ENCODE measurements at places on chromosomes 7 and 10.

GRCh38 chr7:80624763-80625162 is 13.7 kb upstream of the CD36 start:
- no peak for DNase-seq

DNA sequence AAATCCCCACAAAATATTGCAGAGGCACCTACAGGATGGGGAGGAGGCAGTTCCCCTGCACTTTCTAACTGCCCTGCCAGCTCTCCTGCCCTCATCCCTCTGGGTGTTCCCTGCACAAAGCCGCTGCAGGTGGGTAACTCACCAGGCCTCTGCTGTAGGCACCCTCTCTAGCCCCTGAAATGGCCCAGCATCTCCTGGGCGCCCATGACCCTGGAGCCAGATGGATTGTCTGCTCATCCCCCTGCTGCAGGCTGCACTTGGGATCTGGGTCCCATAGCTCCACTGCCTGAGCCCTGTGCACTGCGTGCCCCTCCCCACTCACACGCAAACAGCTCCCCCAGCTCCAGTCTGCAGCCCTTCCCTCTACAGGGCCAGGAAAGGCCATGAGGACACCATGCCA is 130.9 kb downstream of the C10orf105 start:
- no peak for DNase-seq

DNA sequence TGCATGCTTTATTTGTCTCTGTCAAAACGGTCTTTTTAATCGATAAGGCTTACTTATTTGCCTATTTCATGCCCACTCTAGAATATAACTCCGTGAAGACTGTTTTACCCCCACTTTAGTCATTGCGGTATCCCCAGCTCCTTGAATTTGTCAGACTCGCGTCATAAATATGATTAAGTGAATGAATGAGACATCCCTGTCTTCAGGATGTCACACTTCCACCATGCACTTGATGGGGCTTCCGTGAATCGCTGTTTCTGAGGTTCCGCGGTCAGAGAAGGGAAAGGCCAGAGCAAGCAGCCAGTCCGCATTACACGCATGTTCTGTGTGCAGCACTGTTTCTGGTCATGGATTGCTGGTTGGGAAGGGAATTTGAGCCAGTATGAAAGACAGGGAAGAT is 138.8 kb downstream of the CELF2 start:
- DNase-seq = no peak

DNA sequence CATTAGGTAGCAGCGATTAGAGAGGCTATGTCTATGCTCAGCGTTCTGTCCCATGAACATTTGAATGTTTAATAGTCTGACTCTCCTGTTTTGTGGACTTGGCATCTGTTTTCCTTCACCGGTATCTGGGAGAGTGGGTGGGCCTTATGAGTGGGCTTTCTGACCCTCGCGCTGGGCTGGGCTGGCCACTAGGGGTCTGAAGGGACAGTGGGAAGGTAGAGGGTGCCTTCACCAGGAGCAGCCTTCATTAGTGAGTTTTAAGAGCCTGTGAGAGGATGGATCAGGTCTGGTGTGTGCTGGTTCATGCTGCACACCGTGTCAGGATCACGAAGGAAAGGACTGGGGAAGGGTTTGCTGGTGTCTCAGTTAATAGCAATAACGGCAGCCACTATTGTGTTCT is 33.4 kb downstream of the DCLRE1A start:
- no peak for DNase-seq

DNA sequence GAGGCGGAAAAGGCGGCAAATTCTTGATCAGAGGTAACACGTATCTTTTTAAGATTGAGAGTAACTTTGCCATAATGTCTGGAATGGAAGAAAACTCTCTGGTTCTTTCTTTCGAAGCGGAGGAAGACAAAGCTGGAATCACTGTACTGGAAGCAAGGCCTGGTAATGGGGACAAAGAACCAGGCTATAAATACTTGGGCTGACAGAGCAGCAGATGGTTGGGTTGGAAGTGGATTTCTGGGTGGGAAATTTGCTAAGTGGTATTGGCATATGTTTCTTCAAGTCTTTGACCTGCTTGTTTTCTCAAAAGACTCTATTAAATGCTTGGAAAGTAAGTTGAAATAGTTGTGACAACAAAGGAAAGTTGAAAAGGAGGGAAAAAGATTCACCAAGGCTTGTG is 87.3 kb upstream of the SFMBT2 start:
- DNase-seq = no peak

Data from right renal cortex interstitium (tissue), 3 donors.